ENCODE measurements at places on chromosomes 16 and 17. TPM values are rescaled to one million over a fixed set of nuclear protein-coding genes. Genes with fewer than 3 reads are reported as not detected.

DNA sequence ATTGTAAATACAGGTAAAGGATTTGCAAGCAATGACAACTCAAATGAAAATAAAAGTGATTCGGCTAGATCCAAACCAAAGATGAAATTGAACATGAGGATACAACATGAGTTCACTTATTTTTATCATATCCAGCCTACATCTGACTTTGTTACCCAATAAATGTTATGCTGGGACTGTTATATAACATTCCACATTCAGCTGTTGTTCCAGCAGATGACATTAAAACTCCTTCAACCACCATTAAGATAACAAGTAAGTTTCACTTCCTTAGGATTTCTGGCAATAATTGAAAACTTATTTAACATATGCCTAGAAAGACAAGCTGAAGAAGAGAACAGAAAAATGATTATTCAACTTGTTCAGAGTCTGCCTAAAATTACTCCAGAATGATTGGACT is 729.4 kb downstream of the CDH11 start:
- no peak for DNase-seq

DNA sequence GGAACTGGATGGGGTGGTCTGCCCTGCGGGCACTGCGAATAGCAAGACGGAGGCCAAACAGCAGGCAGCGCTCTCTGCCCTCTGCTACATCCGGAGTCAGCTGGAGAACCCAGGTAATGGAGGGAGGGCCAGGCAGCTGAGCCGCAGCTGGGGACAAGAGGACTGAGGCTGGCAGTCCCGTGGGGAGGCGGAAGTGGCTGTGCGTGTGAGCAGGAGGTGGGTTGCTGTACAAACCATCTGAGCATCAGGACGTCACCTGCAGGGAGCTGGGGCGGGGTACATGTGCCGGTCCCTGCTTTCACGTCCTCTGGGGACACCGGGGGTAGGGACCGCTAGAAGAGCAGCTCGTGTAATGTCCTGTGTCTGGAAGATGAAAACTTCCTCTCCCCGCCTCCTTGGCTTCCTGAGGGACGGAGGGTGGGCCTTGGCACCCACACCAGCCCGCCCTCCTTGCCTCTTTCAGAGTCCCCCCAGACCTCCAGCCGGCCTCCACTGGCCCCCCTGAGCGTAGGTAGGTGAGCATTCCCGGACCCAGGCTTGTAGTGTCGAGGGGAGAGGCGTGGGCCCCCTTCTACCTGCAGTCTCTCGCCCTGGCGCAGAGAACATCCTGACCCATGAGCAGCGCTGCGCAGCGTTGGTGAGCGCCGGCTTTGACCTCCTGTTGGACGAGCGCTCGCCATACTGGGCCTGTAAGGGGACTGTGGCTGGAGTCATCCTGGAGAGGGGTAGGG is 3.7 kb downstream of the ADAD2 start:
- peak; percentile 74 for DNase-seq

YBX2 gene
- 1.3 TPM for total RNA-seq

C17orf67 gene
- not detected for total RNA-seq

AP1G1 gene
- total RNA-seq = 104 TPM

DNA sequence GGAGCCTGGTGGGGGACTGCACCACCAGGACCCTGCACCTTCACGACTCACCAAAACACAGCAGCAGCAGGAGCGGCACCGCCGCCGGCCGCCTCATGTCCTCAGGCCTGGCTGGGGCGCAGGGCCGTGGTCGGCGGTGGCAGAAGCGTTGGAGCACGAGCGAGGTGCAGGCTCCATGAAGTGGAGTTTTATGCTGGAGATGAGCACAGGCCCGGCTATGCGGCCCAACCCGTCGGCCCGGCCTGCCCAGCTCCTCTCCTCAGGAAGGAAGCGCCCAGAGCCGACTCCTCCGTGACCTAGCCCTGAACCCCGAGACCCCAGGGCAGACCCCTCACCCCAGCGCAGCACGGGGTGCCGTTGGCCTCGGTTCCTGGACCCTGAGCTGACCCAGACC is at the start of gene PRSS27:
PRSS27 (minus strand) TSS at position 161 of the 394 bp plus-strand sequence; CDS start at position 97, 64 bp downstream.
- no peak for DNase-seq

DNA sequence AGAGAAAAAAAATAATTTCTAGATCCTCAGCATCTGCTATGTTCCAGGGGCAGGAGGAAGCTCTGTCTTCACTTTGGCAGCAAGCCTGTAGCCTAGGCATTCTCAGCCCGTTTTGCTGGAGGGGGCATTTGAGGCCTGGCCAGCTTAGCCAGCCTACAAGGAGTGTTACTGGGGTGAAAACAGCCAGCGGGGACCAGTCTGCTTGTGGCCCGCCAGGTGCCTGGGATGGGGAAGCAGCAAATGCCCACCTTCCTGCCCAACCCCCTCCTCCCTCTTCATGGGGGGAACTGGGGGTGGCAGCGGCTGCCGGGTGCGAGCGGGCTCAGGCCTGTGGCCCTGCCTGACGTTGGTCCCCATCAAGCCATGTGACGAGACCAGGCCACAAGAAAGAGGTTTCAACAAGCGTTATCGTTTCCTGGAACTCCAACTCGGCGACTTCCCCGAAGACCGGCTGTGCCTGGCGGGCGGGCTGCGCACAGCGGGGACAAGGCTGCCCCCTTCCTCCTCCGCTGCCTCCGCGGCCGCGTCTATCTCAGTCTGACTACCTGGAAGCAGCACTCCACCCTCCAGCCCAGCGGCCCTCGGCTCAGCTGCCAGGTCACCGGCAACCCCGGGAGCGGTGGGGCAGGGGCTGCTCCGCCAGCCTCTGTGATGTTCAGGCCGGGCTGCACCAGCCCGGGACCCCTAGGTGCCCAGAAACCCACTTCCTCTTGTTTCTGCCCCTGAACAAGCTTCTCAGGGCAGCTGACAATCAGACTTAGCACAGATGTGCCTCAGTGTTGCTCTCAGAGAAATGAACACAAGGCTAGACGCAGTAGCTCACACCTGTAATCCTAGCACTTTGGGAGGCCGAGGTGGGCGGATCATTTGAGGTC is 22.9 kb downstream of the SOCS1 start:
- no peak for DNase-seq

XYLT1 gene
- 18.4 TPM for total RNA-seq

DNA sequence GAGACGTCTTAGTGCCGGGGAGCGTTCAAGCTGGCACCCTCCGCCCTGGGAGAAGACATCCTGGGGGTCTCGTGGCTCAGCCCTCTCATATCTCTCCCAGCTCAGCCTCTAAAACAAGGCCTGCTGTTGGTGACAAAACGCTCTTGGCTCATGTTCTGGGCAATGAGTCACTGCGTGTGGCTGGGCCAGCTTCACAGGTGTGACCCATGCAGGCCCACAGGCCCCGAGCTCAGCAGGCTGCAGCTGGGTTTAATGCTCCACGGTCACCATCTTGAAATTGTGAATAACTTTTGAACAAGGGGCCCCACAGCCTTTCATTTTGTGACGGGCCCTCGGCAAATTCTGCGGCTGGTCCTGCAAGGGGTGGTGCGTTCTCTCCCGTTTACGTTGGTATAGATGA is 22.4 kb downstream of the GAA start:
- no peak for DNase-seq

DNA sequence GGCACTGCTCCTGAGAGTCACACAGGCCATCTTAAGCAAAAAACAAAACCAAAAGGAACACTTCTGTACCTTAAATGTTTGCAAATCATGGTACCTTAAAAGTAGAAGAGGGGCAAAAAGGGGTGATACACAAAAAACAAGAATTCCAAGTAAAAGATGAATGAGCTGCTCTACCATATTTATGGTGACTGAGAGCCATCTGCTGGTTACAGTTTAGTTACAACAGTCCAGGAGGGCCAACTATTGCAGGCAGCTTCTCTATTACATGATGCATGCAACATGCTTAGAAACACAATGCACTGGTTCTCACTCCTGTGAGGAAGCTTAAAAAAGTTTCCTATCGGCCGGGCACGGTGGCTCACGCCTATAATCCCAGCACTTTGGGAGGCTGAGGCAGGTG is 53.5 kb downstream of the STX8 start:
- no peak for DNase-seq

- peak; percentile 44 for DNase-seq
Observed at GRCh38 chr17:83080858-83081683, 1.7 kb downstream of the METRNL start.

KREMEN2 gene
- 12.8 TPM for total RNA-seq

CA5A gene
- not detected for total RNA-seq

GRCh38 chr17:74202938-74203337 is 540 bp upstream of the RPL38 start:
- DNase-seq = no peak

- no peak for DNase-seq
Observed at GRCh38 chr17:77748436-77748835, 210.1 kb upstream of the TNRC6C start.

- DNase-seq = no peak
Observed at GRCh38 chr17:44931376-44931775, 16.1 kb upstream of the GFAP start.

GRCh38 chr17:42346481-42346880 is 41.8 kb downstream of the STAT3 start:
- no peak for DNase-seq

CFDP1 gene
- total RNA-seq = 60.1 TPM

GRCh38 chr17:32993977-32994376 is 2.3 kb downstream of the SPACA3 start:
- DNase-seq = no peak

DNA sequence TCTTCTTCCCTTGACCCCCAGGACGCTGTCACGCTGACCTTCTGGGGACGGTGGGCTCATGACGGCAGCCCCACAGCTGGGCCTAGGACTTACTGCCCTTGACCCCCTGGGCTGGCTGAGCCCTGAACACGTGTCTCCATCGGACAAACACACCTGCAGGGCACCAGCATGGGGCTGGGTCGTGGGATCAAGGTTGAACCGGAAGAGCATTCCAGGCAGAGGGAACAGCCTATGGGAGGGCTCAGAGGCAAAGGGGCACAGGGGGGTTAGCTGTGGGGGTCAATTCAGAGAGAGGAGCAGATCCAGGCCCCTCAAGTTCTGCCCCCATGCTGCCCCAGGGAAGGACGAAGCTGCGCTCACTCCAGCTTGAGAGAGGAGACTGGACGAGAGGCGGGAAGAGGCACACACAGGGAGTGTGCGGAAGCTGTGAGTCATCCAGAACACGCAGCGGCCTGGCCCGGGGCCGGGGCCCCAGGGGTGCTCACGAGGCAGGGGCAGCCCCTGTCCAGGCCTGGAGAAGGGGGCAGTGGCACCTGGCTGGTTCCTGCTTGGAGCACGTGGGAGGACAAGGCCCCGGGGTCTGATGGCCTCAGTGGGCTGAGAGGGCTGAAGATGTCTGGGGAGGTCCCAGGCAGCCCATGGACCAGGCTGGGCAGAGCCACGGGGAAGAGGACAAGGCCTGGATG is 9.9 kb downstream of the SSTR5 start:
- no peak for DNase-seq

Measured in glutamatergic neuron (in vitro differentiated cells).